ENCODE measurements at places on chromosomes 1 and 21.

- DNase-seq, result no peak
Measured at GRCh38 chr1:47738560-47739182, 258.5 kb downstream of the TRABD2B start.

- no peak for DNase-seq
Measured at GRCh38 chr1:208857465-208857864, 613.3 kb upstream of the PLXNA2 start.

DNA sequence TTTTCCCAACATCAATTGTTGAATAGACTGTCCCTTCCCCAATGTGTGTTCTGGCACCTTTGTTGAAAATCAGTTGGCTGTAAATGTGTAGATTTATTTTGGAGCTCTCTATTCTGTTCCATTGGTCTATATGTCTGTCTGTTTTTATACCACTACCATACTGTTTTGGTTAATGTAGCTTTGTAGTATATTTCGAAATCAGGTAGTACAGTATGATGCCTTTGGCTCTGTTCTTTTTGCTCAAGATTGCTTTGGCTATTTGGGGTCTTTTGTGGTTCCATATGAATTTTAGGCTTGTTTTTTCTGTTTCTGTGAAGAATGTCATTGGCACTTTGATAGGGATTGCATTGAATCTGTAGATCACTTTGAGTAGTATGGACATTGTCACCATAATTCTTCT is 8.1 kb downstream of the ACOT11 start:
- DNase-seq, result no peak

- no peak for DNase-seq
Measured at GRCh38 chr1:200415789-200416593, 6.2 kb upstream of the ZNF281 start.

DNA sequence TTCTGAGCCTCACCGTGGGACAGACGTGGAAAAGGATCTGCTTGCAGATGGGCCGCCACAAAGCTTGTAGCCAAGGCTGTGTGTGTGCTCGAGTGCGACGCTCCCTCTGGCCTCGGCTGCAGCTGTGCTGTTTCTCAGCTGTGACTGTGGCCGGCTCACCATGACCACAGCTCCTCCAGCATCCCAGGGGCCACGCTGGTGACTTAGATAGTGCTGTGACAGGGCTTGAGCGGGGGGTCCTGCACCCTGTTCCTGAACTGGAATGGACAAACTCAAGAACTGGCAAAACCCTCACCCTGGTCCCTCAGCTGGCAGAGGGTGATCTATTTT is 17.4 kb upstream of the ACTRT2 start:
- no peak for DNase-seq

GRCh38 chr1:113281550-113281949 is 108.8 kb upstream of the MAGI3 start:
- DNase-seq, result no peak

GRCh38 chr1:243791586-243792267 is 58.3 kb downstream of the AKT3 start:
- DNase-seq, result no peak

All from CD4-positive, alpha-beta T cell treated with Interleukin-17A for 4 hours (primary cell).